ENCODE measurements at places on chromosomes 1 and 21. TPM values are rescaled to one million over a fixed set of nuclear protein-coding genes. Genes with fewer than 3 reads are reported as not detected.

KIF26B gene
- 8.5 TPM for polyA plus RNA-seq

SERTAD4 gene
- polyA plus RNA-seq, result 4.8 TPM

- DNase-seq, result no peak
Measured at GRCh38 chr1:111958851-111959250, 30.6 kb downstream of the KCND3 start.

- no peak for DNase-seq
Measured at GRCh38 chr1:100671601-100672000, 47.9 kb upstream of the VCAM1 start.

GRCh38 chr1:115284209-115284608 lies 53.8 kb downstream of the NGF start:
- no peak for DNase-seq
